Fibroblast of lung (primary cell): ENCODE measurements at places on chromosomes 12 and 14. TPM values are rescaled to one million over a fixed set of nuclear protein-coding genes. Genes with fewer than 3 reads are reported as not detected.

Gene BCAT1
- 93.7 and 162 TPM in 2 replicates for total RNA-seq

Gene FGF23
- total RNA-seq, result not detected in 2 replicates

Gene FGF6
- not detected in 2 replicates for total RNA-seq

Gene CLMN
- total RNA-seq, result 0.83 and 1.0 TPM in 2 replicates

Gene JPH4
- not detected in 2 replicates for total RNA-seq

Gene ANKS1B
- total RNA-seq, result 0.51 and 0.83 TPM in 2 replicates

Gene C1S
- 997 and 1,549 TPM in 2 replicates for total RNA-seq

Gene MSRB3
- 31.3 and 46.9 TPM in 2 replicates for total RNA-seq

Gene ZC2HC1C
- total RNA-seq, result 1.5 and 1.8 TPM in 2 replicates

Gene KSR2
- not detected in 2 replicates for total RNA-seq

Gene CLEC7A
- total RNA-seq, result not detected in 2 replicates

Gene C1QL4
- 0.17 TPM in 1 of 2 replicates, not detected in the other for total RNA-seq

Gene C12orf50
- total RNA-seq, result under 0.01 TPM in 1 of 2 replicates, not detected in the other

Gene KLHL33
- total RNA-seq, result 0.26 and 1.5 TPM in 2 replicates

Gene PRB2
- total RNA-seq, result not detected in 2 replicates

Gene GDF3
- total RNA-seq, result not detected in 2 replicates

Gene KRT2
- not detected in 2 replicates for total RNA-seq

Gene DYRK2
- total RNA-seq, result 19.0 and 22.5 TPM in 2 replicates

Gene SERPINA10
- not detected in 2 replicates for total RNA-seq

Gene POMT2
- 8.5 and 9.6 TPM in 2 replicates for total RNA-seq

Gene PMEL
- 0.26 and 0.50 TPM in 2 replicates for total RNA-seq

Gene RAB15
- total RNA-seq, result 3.6 TPM in 2 replicates

Gene ASB2
- total RNA-seq, result 0.51 and 0.99 TPM in 2 replicates

Gene IL26
- total RNA-seq, result 0.26 TPM in 1 of 2 replicates, not detected in the other

Gene PAH
- total RNA-seq, result not detected in 2 replicates

Gene AGAP2
- total RNA-seq, result under 0.01 and 0.17 TPM in 2 replicates

Gene OTOGL
- under 0.01 and 0.17 TPM in 2 replicates for total RNA-seq

Gene RFX4
- not detected in 2 replicates for total RNA-seq

Gene LRRIQ1
- total RNA-seq, result under 0.01 TPM in 2 replicates

Gene CD4
- total RNA-seq, result 14.4 and 27.2 TPM in 2 replicates

Gene ESR2
- 0.26 and 0.66 TPM in 2 replicates for total RNA-seq

Gene TMEM229B
- total RNA-seq, result 0.77 and 0.99 TPM in 2 replicates

Gene MGAT4C
- under 0.01 TPM in 1 of 2 replicates, not detected in the other for total RNA-seq

Gene PSEN1
- total RNA-seq, result 53.4 and 53.7 TPM in 2 replicates

Gene SLC6A13
- total RNA-seq, result not detected in 2 replicates

Gene HELB
- 2.6 and 3.1 TPM in 2 replicates for total RNA-seq

Gene TC2N
- 0.26 and 0.83 TPM in 2 replicates for total RNA-seq

Gene PLEKHD1
- total RNA-seq, result under 0.01 TPM in 2 replicates

Gene GPR162
- 11.1 and 11.8 TPM in 2 replicates for total RNA-seq

Gene HOXC4
- total RNA-seq, result 0.17 and 0.26 TPM in 2 replicates

Gene TSPAN8
- under 0.01 and 0.17 TPM in 2 replicates for total RNA-seq

Gene RAPGEF3
- total RNA-seq, result 1.0 and 2.8 TPM in 2 replicates

Gene LBHD2
- not detected in 2 replicates for total RNA-seq

Gene P2RX7
- total RNA-seq, result 16.7 and 17.2 TPM in 2 replicates

Gene HOMEZ
- 3.3 and 4.6 TPM in 2 replicates for total RNA-seq

Gene COX8C
- 0.33 TPM in 1 of 2 replicates, not detected in the other for total RNA-seq

Gene NEUROD4
- not detected in 2 replicates for total RNA-seq

Gene TMCC3
- 0.33 and 0.51 TPM in 2 replicates for total RNA-seq

Gene SMIM41
- 2.0 and 2.1 TPM in 2 replicates for total RNA-seq

Gene PAPLN
- total RNA-seq, result 6.9 and 9.5 TPM in 2 replicates

Gene HOXC13
- total RNA-seq, result not detected in 2 replicates

Gene GPR137C
- total RNA-seq, result 0.50 and 0.51 TPM in 2 replicates

Gene CD163L1
- total RNA-seq, result 0.33 TPM in 1 of 2 replicates, not detected in the other

Gene TOMM20L
- not detected in 2 replicates for total RNA-seq

Gene GPR132
- 0.17 and 0.26 TPM in 2 replicates for total RNA-seq

Gene RDH11
- total RNA-seq, result 96.8 and 174 TPM in 2 replicates
